ENCODE measurements at places on chromosomes 11 and 22. TPM values are rescaled to one million over a fixed set of nuclear protein-coding genes. Genes with fewer than 3 reads are reported as not detected.

GRCh38 chr22:34001701-34002466 is 81.6 kb upstream of the LARGE1 start:
- DNase-seq: no peak

DNA sequence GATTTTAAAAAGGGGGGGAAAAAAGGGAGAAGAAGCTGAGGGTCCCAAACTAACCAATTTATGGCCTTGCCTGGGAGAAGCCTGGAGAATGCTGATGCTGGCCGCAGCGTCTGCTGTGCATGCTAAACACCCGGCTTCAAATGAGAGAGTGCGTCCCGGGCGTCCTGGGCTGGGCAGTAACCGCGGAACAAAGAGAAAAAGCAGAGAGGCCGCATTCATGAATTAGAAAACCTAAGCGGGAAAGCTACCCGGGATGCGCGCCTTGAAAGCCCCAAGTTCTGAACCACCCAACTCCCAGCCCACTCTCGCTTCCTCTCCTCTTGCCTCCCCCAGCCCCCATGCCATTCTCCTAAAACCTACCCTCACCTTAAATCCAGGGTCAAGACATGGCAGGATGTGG is 6.5 kb downstream of the MN1 start:
- DNase-seq: no peak

The RAPSN gene
- 0.03 TPM for polyA plus RNA-seq

DNA sequence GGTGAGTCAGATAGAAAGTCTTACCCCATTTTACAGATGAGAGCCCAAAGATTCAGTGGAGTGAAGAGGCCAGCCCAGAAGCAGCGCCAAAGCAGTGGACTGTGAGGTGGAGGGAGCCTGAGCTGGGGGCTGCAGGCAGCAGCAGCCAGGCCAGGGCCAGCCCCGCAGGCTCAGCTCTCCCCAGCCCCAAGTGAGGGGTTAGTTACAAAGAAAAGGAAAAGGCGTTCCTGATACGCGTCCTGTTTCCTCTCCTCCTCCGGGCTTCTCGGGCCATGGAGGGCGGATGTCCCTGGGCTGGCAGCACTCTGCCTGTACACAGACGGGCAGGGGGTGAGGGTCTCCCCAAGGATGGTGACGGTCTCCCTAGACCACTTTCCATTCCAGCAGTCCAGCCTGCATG is 44.9 kb downstream of the ARRB1 start:
- no peak for DNase-seq

GRCh38 chr11:130858215-130858614 is 58.1 kb downstream of the SNX19 start:
- DNase-seq: no peak

GRCh38 chr22:25382762-25383161 is 163.3 kb downstream of the CRYBB2 start:
- no peak for DNase-seq

GRCh38 chr22:27483095-27483785 is 318.3 kb downstream of the MN1 start:
- DNase-seq: no peak

The MOGAT2 gene
- not detected for polyA plus RNA-seq

GRCh38 chr22:39147335-39148025 is 5.0 kb downstream of the CBX7 start:
- no peak for DNase-seq

GRCh38 chr11:111512296-111513239 is at the start of gene BTG4:
Gene BTG4 (minus strand): TSS chr11:111512386. CDS start chr11:111498776, 13,610 bp downstream.
- no peak for DNase-seq
